ENCODE measurements at places on chromosomes 11 and 22.
A peak's percentile ranks its signal among the peaks of the same experiment; 100 is the strongest.

DNA sequence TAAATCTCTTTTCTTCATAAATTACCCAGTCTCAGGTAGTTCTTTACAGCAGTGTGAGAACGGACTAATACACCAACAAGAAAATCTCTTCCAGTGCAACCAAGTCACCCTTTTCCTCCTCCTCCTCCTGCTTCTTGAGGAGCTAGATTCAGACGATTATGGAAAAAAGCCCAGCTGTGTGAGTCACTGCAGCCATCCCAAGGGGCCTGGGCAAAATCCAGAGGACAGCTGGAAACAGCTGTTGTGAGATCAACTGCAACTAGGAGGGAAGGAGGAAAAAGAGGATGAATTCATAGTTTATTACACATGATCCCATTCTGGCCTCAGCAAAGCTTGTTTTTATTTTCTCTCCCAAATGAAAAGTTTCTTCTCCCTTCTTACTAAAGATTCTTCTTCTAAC lies 32.9 kb downstream of the RBFOX2 start:
- no peak for DNase-seq

DNA sequence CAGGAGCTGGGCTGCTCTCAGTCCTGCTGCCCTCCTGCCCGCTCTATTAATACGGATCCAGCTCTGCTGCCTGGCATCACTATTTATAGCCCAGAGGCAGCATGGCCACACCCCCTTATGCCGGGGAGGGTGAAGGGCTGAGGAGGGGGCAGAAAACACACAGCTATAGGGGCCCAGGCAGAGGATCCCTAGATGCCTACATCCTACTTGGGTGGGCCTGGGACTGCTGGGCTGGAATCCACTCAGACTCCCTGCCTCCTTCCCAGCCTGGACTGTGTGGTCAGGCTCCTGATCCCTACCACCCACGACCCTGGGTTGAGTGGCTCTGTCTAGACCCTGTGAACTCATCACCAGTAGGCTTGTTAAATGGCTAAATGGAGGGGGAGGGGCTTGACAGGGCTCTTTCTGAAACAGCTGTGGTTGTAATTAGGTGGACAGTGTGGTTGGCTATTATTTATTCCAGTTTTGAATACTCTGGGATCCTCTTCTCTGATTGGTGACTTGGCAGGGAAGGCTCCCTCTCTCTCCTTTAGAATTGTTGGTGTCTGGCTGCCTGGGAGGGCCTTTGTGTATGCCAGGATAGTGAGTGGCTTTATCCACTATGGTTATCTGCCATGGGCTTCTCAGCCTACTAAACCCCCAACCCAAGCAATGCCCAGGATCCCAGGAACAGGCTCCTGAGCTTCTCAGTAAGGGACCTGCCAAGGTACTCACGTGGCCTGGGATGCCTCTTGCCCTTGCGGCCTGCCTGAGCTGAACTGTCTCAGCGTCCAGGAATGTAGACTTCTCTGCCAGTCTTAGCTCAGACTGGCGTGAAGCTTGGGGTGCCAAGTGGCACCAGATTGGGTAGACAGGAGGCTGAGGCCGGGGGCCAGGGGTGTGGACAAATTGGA lies 15.2 kb downstream of the PHLDB1 start:
- peak; percentile 34 for DNase-seq

DNA sequence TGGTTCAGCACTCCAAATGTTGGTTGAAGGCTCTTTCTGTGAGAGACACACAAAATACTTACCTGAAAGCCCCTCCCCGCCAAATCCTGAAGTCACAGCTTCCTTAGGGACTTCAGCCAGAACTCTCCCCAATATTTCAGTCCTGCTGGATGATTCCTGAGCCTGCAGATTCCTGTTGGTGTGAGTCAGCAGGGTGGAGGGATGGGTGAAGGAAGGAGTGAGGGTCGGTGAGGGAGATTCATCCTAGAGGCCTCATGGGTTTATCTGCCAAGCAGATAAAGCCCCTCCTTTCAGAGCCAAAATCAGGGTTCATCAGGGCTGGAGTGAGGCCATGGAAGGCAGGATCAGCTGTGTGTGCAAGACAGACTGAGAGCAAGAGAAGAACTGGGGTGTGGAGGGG lies 37.9 kb downstream of the SMIM38 start:
- no peak for DNase-seq

DNA sequence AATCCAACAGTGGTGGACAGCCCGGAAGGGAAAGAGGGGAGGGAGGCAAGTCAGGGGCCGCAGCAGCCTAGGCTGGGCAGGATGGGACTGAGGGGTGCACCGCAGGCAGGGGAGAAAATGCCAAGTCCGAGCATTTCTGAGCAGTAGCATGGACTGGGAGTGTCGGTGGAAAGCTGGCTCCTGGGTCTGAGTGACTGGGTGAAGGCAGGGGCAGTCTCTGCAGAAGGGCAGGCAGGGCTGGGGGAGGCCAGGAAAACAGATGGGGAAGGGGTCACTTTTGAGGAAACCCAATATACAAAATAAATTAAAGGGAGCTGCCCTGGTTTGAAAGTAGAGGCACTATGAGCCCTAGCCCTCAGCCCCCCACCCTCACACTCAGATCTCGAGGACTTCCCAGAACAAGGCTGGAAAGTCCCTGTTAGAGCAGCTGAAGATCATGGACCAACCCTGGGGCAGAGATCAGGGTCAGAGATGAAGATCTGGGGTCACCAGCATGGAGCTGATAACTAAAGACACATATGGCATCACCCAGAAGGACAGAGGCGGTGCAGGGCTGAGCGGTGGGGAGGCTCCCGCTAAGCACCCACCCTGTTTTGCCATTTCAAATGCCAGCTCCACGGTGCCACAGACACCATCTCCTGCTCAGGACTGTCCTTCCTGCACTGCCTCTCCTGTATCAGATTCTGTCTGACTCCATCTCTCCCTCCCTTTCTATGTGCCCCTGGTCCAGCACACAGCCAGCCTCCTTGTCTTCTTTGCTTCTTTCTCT lies 32.4 kb upstream of the ETS1 start:
- DNase-seq: no peak

DNA sequence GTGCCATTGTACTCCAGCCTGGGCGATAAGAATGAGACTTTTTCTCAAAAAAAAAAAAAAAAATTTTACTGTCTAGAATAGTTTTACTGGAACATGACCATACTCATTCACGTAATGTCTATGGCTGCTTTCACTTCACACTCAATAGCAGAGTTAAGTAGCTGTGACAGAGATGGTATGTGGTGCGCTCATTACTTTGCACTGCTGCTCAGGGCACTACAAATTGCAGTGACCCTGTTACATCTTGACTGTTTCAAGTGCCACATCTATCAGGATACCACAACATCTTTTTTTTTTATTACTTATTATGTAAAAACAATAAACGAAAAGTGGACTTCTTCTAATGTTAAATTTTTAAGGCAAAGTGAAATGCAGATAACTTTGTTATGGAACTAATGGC lies 110.3 kb downstream of the ARHGAP20 start:
- DNase-seq: no peak
